Spinal cord (tissue), 10 donors: ENCODE measurements at places on chromosomes 3 and 15.

- DNase-seq: no peak
These were observed 4.0 kb downstream of the TRAT1 start for GRCh38 chr3:108826309-108827187.

GRCh38 chr3:25448750-25449692, 21.0 kb downstream of the RARB start:
- DNase-seq: peak; percentile 90

- no peak for DNase-seq
These were observed 491.3 kb downstream of the OTOL1 start for GRCh38 chr3:161987933-161988332.

GRCh38 chr15:33310481-33311311, at the start of gene RYR3:
RYR3 (plus strand) TSS chr15:33310967; CDS start chr15:33311046, 79 bp downstream.
- DNase-seq: peak; percentile 47

GRCh38 chr3:14508966-14509795, 31.0 kb downstream of the GRIP2 start:
- peak; percentile 36 for DNase-seq

- no peak for DNase-seq
These were observed 496.8 kb downstream of the CNTN4 start for GRCh38 chr3:2595486-2595885.

GRCh38 chr3:140007081-140007480, 72.1 kb downstream of the CLSTN2 start:
- peak; percentile 25 for DNase-seq

DNA sequence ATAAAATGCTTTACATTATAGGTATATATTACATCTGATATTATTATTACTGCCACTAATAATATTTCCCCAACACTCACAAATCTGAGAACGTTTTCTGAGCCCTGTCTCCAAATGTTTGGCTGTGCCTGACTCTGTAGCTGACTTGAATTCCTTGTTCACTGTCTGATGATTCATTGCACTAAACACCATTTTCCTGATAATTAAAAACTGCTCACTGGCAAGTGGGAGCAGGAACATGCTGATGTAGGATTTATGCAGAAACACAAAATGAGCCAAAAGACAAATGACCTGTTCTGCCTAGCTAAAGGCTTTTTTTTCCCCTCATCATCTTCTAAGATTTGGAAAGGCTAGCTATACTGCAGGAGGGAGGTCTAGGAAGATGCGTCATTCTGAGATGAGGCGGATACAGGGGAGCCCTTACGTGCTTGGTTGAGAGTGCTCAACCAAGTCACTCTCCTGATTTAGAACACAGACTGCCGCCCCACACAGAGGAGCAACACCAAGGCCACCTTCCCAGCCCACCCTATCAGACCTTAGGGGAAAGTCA, 380.7 kb downstream of the EPHB1 start:
- peak; percentile 79 for DNase-seq

GRCh38 chr3:159964166-159964973, 24.3 kb upstream of the IL12A start:
- DNase-seq: no peak
